ENCODE measurements at places on chromosomes 5 and 9.

DNA sequence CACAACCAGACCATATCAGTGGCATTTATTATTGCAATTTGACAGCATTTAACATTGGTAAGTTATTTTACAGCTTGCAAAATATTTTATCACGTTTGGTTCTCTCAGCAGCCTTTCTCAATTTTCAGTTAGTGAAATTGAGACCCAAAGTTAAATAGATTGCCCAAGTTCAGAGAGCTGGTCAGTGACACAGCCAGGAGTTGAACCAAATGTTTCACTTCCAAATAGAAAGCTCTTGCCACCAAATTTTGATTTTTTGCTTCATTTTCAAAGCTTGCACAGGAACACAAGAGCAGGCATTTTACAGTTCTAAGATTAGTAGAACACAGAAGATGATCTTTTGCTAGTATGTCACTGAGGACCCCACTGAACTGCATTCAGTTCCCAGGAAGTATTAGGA, 271.5 kb upstream of the C9orf72 start:
- DNase-seq = no peak

DNA sequence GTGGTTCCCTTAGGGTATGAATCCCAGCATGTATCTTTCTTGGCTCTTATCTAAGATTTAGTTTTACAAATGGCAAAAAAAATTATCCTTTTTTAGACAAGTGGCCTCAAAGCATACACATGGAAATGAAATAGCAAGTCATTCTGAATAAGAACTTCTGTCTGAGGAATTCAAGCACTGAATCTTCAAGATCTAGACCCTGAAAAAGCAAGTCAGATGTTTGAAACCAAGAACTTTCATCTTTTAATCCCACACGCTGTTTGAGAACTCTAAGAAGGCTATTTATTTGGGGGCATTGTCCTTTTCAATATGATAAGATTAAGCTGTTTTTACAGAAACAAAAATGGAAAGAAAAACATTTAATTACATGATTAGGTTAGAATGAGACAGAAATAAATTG, 549.2 kb upstream of the CYLC2 start:
- no peak for DNase-seq

GRCh38 chr9:36337002-36337401, 63.1 kb downstream of the RNF38 start:
- no peak for DNase-seq

DNA sequence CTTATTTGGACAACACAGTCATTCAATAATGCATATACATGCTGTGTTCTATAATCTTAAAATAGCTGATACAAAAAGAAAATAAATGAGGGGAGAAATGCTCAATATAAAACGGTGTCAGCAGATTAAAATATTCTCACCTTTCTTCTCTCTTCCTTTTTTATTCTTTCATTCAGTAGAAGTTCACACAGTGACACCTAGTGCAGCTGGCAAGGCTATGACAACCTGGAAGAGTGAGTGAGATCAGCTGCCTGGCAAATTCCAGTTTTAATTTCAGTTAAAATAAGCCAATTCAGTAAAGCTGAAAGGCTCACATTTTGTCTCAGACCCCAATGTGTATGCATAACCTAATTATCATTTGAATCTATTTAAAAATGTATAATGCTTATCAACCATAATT, 150.3 kb downstream of the RASEF start:
- DNase-seq = no peak

GRCh38 chr5:178196986-178197385, 7.3 kb upstream of the HNRNPAB start:
- no peak for DNase-seq

GRCh38 chr5:43036856-43037635, 3.1 kb downstream of the ANXA2R start:
- DNase-seq = no peak

DNA sequence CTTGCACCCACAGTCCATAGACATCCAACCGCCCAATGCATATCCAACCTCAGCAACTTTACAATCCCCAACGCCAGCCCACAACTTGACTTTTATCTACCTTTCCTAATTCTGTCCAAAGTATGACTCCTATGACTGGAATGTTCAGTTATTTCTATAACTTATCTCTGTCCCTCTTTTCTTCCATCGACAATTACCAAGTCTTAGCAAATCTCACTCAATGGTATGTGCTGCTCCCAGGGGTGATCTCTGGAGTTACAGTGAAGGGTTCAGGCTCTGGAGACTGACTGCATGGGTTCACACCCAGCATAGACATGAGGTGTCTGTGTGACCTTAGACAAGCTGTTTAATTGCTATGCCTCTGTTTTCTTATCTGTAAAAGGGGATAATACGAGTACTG, 106.9 kb downstream of the SPOCK1 start:
- DNase-seq = no peak

GRCh38 chr9:70389621-70390266, 24.7 kb downstream of the KLF9 start:
- DNase-seq = no peak

- no peak for DNase-seq
Observed at GRCh38 chr9:107142430-107142829, 140.6 kb upstream of the RAD23B start.

DNA sequence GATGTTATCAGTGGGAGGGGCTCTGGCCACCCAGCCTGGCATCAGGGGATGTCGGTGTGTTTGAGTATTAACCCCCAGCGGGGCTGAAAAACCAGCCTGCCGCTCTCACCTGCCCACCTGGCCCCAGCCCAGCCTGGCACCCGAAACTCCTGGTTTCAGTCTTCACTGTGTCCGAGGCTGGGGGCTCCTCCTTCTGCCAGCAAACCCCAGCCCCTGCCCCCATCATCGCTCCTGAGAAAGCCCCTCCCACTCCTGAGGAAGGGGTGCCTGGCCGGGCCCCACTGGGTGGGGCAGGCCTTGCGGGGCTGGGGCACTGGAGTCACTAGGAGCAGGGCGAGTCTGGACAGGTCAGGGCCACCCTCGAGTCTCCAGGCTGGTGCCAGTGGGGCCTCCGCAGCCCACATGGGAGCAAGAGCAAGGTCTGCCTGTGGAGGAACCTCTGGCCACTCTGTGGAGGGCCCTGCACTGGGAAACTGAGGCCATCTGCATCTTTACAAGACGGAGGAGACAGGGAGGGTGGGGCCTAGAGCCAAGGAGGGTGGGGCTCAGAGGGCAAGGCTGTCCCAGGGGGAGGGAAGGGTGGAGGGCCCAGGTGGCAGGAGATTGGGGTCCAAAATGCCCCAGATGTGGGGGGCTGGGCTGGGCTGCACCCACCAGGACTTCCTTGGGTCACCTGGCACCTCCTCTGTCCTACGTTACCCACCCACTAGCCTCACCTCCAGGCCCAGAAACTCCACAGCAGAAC, 51.5 kb upstream of the NOTCH1 start:
- no peak for DNase-seq

GRCh38 chr5:7245121-7245651, 150.8 kb upstream of the ADCY2 start:
- DNase-seq = no peak

DNA sequence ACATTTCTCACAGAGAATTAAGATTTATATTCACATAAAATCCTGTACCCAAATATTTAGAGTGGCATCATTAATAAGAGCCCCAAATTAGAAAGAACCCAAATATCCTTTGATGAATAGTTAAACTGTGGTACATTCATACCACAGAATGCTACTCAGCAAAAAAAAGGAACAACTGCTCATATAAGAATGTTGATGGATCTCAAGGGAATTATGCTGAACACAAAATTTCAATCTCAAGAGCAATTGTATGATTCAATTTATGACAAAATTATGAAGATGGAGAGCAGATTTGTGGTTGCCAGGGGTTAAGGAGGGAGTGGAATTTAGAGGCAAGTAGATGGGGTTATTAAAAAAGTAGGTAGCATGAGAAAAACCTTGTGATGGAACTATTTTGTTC, 4.5 kb upstream of the PAIP1 start:
- DNase-seq = no peak

DNA sequence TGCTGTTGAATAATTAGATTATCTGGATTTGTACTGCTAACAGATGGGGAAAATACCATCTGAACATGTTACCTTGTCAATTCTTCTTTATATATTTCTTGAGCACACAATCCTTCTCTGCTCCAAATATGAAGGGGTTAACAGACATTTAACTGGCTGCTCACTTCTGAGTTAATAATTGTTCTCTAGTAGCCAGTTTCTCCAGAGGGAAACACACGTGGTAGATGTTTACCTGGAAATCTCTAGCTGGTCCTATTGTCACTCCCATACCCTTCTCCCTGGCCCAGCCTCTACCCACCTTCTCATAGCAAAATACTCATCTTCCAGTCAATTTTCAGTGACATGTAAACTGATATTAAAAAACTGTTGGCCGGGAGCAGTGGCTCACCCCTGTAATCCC, 101.5 kb upstream of the ZNF462 start:
- DNase-seq = no peak

DNA sequence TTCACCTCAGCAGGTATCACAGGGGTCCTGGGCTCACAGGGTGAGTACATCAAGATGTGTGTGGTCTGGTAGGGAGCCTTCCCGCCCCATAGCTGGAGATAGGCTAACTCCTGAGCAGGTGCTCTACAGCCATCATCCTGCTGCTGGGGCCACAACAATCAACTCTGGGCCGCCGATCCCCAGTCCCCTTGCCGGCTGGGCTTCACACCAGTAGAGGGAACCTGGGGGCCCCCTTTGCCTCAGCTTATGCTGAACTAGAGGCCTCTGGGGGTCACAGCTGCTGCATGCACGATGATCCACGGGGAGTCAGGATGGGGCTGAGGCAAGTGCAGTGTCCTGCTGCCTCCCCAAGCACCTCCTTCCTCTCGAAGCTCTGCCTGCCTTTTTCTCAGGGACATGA, 46.5 kb downstream of the IRF1 start:
- no peak for DNase-seq

DNA sequence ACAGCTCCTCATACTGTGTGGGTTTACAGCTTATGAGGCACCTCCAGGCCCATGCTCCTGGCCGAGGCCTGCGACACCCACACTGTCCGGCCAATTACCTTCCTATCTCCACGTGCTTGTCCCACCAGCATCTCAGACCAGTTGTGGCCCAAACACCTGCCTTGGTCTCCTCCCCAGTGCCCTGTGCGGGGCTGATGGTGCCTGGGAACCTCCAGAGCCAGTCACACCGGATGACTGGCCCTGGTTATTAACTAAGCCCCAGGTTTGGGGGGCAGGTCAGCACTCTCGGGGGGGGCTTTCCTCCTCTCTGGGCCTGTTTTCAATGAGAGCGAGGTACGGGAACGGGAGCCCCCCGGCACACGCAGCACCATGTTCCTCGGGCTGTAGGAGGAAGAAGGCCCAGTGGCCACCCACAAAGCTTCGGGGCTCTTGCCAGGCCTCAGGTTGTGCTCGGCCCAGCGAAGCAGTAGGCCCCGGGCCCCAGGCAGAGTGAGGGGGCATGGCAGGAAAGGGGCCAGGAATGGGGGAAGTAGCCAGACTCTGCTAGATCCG, 76.0 kb upstream of the PHYKPL start:
- DNase-seq = no peak

DNA sequence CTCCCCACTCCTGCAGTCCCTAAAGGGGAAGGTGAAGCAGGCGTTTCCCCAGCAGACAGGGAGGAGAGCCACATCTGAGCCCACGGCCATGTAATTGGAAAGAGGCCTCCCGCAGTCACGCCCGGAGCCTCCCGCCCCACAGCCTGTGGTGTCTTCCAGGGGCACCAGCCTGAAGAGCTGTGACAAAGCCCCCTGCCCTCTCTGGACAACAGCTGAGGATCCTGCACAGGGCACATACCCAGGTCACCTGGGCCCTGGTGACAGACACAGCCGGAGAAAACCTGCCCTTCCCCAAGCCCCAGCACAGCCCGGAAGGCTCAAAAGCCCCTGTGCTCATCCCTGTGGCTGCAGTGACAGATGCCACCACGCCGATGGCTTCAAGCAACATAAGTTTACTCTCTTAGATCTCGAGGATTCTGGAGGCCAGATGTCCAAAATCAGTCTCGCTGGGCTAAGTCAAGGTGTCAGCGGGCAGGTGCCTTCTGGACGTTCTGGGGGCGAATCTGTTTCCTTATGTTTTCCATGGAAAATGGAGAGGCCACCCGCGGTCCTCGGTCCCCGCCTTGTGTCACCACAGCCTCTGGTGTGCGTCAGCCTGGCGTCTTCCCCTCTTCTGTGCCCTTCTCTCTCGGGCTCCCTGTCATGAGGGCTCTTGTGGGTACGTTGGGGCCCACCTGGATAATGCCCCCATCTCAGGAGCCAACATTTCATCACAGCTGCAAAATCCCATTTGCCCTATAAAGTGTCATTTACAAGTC, 71.5 kb downstream of the PSMB7 start:
- no peak for DNase-seq

- no peak for DNase-seq
Observed at GRCh38 chr5:32159328-32160072, 14.6 kb downstream of the GOLPH3 start.

GRCh38 chr5:153350175-153350883, 140.1 kb upstream of the GRIA1 start:
- DNase-seq = no peak

GRCh38 chr5:132235340-132235739, 7.7 kb upstream of the P4HA2 start:
- DNase-seq = no peak

- DNase-seq = no peak
Observed at GRCh38 chr9:133768859-133769510, 30.8 kb upstream of the SARDH start.

GRCh38 chr9:113720495-113720894, 155.6 kb upstream of the ZNF618 start:
- DNase-seq = peak; percentile 62

- DNase-seq = no peak
Observed at GRCh38 chr5:32651088-32651487, 60.0 kb upstream of the NPR3 start.

DNA sequence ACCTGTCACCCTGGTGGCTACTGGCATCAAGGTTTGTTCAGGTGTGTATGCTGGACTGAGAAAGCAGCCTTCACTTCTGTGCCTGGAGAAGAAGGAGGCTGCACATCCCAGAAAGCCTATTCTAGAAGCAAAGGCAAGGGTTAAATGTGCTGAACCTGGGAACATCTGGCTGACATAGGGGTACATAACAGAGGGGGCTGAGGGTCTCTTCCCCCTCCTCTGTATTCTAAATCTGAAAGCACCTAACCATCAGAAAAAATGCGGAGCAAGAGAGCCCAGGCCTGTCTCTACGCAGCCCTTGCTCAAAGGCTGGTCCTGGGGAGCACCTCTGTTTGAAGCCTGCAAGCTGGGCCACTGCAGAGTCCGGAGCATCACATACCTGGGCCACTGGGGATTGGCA, 53.2 kb upstream of the FSTL4 start:
- DNase-seq = no peak

GRCh38 chr9:137206602-137207001, 1.1 kb downstream of the NDOR1 start:
- no peak for DNase-seq

DNA sequence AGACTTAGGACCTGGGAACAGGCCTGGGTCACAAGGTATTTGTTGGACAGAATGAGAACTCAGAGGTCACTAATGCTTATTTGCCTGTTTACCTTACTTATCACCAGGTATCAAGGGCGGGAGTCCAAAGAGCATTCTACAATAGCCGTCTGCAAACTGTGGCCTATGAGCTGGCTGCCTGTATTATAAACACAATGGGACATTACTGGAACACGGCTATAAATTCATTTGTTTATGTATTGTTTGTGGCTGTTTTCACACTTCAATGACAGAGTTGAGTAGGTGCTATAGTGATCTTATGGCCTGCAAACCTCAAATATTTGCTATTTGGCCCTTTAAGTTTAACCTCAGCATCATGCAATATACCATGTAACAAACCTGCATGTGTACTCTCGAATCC, 76.6 kb upstream of the ASTN2 start:
- no peak for DNase-seq

GRCh38 chr9:94804316-94804715, 77.8 kb downstream of the AOPEP start:
- DNase-seq = no peak

GRCh38 chr5:135430135-135430437, 17.1 kb downstream of the DCANP1 start:
- DNase-seq = no peak

- DNase-seq = peak; percentile 85
Observed at GRCh38 chr9:127523312-127523851, 72.1 kb downstream of the LRSAM1 start.
